ENCODE measurements at places on chromosomes 11 and 22. TPM values are rescaled to one million over a fixed set of nuclear protein-coding genes. Genes with fewer than 3 reads are reported as not detected.

DNA sequence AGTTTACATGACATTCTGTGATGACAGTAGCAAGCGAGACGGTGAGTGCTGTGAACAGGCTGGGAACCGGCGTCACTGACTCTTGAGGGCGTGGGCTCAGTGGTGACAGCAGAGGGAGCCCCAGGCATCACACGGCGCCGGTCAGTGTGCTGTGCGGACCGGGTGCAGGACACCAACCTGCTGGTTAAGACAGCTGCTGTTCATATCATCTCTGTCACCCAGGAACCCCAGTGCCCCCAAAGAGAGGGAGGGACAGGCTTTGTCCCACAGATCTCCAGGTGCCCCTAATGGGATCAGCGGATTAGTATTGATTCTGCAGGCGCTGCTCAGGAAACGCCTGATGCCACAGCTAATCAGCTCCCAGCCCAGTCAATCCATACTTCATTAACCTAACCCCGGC, 18.4 kb downstream of the B3GAT1 start:
- no peak for DNase-seq

Gene MICALL1
- total RNA-seq, result 13.5 TPM

GRCh38 chr11:118896921-118897591, 13.4 kb downstream of the CXCR5 start:
- DNase-seq, result no peak

GRCh38 chr11:76674517-76675400, 4.2 kb upstream of the LRRC32 start:
- no peak for DNase-seq

Gene ESAM
- total RNA-seq, result 39.0 TPM

GRCh38 chr22:23225724-23226496, 45.6 kb downstream of the BCR start:
- DNase-seq, result peak; percentile 67

- no peak for DNase-seq
These were observed 3.6 kb downstream of the POLDIP3 start for GRCh38 chr22:42611051-42611450.

Gene SYVN1
- total RNA-seq, result 29.9 TPM

DNA sequence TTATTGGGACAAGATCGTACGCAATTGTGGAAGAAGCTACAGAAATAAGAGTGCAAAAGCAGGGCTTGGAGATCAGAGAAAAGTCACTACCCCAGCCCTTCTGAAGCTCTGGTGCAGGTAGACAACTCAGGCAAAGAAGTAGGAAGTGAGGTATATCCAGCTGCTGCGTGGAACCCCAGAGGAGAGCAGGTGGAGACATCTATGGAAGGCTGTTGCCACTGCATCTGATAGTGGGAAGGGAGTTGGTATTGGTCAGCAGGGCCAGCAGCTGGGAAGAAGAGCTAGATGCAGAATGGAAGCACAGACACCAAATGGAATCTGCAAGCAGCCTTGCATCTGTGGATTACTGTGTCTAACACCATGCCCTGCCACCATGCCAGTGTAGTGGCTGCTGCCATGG, 165.1 kb downstream of the WNT11 start:
- DNase-seq, result no peak

GRCh38 chr11:73356979-73357860, 19.0 kb upstream of the RELT start:
- DNase-seq, result no peak

GRCh38 chr11:36110668-36111410, 167.0 kb downstream of the LDLRAD3 start:
- no peak for DNase-seq

- DNase-seq, result no peak
These were observed 238.2 kb downstream of the SOX6 start for GRCh38 chr11:16117989-16118756.

DNA sequence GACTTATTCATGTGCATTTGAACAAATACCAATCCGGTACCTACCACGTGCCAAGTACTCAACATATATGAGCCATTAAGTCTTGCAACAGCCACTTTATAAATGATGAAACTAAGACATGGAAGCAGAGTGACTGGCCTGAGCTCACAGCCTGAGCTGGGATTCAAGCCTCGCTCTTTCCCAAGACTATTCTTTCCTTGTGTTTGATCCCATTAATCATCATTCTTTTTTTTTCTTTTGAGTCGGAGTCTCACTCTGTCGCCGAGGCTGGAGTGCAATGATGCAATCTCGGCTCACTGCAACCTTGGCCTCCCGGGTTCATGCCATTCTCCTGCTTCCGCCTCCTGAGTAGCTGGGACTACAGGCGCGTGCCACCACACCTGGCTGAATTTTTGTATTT, 119.3 kb downstream of the ABTB2 start:
- DNase-seq, result no peak

- DNase-seq, result peak; percentile 32
These were observed 39.3 kb downstream of the DUSP8 start for GRCh38 chr11:1532606-1533341.

GRCh38 chr11:60887556-60887955, 18.8 kb downstream of the PRPF19 start:
- no peak for DNase-seq

Gene ADAMTS15
- total RNA-seq, result 43.5 TPM

GRCh38 chr22:20549232-20549841, 41.9 kb downstream of the MED15 start:
- no peak for DNase-seq

Measured in Right ventricle myocardium superior (tissue), 1 donor.